NCI-H146 (cell line): ENCODE measurements at places on chromosomes 3 and 15.

DNA sequence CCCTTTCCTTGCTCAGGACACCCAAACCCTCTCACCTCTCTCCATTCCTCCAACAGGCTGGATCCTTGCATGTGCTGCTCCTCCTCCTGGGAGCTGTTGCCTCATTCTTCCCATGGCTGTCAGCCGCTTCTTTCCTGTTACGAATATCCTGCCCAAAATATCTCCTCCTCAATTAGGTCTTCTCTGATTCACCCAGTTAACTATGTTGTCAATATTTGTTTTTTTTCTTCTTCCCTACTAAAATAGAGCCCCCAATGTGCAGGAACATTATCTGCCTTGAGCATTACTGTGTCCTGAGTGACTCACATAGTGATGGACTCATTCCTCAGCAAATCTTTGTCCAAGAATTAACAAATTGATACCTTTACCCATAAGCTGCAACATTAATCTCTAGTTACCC is 357.2 kb downstream of the CLSTN2 start:
- no peak for DNase-seq

DNA sequence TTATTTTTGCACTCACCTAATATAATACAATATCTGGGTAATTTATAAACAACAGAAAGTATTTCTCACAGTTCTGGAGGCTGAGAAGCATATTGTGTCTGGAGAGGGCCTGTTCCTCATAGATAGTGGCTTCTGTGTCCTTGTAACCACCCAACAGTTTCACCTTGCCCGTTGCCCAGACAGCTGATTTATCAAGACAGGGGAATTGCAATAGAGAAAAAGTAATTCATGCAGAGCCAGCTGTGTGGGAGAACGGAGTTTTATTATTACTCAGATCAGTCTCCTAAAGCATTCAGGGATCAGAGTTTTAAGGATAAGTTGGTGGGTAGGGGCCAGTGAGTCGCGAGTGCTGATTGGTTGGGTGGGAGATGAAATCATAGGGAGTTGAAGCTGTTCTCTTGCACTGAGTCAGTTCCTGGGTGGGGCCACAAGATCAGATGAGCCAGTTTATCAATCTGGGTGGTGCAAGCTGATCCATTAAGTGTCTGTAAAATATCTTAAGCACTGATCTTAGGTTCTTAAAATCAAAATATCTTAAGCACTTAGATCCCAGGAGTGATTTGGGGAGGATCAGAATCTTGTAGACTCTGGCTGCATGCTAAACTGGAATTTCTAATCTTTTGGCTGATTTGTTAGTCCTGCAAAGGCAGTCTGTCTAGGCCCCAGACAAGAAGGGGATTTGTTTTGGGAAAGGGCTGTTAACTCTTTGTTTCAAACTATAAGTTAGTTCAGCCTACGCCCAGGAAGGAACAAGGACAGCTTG is 33.9 kb upstream of the C15orf39 start:
- DNase-seq: no peak

GRCh38 chr15:81002331-81003096 is 1.8 kb downstream of the TLNRD1 start:
- no peak for DNase-seq

DNA sequence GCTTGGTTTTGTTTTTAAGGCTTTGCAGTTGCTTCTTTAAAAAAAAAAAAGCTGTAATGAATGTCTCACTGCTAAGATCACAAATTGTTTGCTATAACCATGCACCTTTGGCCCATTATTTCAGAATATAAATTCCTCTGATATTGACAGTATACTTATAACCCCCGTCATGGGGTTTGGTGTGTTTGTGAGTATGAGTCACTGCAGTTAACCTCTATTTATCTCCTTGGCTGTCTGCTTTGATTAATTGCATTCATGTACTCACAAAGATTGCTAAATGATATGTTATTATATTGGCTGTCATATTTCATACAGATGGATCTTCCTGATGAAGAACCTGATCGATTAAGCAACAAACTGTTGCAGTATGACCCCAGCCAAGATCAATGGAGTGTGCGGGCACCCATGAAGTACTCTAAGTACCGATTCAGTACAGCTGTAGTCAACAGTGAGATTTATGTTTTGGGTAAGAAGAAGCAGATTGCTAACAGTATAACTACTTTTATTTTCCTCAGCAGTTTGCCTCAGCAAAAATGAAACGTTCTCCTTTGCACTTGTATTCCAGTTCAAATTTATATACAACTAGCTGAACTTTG is 14.9 kb downstream of the KBTBD12 start:
- DNase-seq: peak; percentile 68

DNA sequence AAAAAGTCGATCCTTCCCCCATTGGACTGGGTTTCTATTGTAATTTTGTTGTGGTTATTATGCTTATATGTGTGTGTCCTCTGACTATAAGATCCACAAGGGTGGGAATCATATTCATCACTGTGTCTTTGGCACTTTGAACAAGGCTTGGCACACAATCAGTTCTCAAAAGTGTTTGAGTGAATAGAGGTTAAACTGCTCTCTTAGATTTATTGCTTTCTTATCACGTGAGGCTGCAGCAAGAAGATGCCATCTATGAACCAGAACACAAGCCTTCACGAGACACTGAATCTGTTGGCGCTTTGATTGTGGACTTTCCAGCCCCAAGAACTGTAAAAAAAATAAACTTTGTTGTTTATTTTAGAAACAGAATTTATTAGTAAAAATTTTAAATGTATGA is 295.0 kb upstream of the MDFIC2 start:
- DNase-seq: no peak

DNA sequence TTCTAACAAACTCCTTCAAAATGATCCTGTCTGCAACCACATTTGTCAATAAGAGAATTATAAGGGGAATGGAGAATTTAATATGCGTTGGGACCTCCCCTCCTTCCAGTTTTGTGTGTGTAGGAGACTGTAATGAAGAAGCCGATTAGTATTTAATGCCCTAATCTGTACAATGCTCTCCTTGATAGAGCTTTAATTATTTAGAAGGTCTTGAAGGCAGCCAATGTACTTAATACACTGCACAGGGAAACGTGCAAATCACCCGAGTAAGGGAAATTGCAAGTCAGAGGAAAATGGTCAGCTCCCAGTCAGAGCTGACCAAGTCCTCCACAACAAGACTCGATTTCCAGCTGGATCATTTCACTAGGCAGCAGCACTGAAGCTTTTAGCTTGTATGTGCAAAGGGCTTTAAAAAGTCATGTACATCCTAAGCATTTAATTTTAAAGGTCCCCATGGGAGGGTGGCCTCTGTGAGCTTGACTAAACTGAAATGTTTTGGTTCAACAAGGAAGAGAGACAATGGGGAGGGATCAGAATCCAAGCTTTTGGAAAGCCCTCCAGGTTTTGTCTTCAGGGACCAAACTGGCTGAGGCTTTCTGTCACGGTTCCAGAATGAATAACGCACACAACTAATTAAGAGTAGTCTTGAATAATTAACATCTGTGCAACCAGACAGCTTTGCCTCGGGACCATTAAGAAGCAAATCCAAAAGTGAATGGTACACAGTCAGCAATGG is 159.8 kb upstream of the MITF start:
- no peak for DNase-seq

- DNase-seq: no peak
These were observed 72.7 kb upstream of the RAD18 start for GRCh38 chr3:9035961-9036360.

DNA sequence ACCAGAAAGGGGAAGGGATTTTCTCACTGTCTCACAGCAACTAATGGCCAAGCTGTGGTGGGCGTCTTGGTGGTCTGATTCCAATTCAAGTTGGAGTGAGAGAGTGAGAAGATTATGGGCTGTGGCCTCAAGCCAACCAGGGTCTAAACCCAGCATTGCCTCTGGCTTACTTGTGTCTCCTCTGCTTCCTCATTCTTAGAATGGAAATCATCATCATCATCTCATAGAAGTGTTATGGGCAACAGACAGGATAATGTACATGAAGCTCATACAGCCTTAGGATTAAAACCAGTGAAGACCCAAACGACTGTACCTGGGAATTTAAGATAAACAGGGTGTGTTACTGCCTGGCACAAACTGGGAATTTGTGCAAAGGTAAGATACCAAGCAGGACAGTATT is 29.1 kb upstream of the IREB2 start:
- no peak for DNase-seq

DNA sequence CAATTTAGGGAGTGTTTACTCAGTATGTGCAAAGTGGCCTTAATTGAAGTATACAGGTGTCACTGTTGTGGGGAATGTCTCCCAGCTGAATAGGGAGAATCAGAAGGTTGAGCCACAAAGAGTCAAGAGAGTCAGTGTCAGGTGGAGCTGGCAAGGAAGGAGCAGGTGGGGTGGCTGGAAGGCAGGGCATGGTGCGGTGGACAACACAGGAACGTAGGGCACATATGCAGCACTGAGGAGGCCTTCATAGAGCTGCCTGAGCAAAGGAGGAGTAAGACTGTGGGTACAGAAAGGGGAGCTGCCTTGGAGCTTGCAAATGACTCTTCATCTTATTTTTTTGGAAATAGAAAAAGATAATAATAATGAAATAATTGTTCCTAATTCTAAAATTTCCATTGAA is 20.0 kb downstream of the ARHGEF3 start:
- DNase-seq: peak; percentile 20
